Activated T-cell treated with anti-CD3 and anti-CD28 coated beads for 1 hour (primary cell): ENCODE measurements at places on chromosomes 4 and X.

GRCh38 chrX:2317527-2318055, 183.2 kb downstream of the DHRSX start:
- no peak for DNase-seq

- DNase-seq, result no peak
Measured at GRCh38 chr4:127352220-127353113, 280.3 kb upstream of the INTU start.

GRCh38 chr4:110007217-110007616, 94.5 kb downstream of the EGF start:
- no peak for DNase-seq

DNA sequence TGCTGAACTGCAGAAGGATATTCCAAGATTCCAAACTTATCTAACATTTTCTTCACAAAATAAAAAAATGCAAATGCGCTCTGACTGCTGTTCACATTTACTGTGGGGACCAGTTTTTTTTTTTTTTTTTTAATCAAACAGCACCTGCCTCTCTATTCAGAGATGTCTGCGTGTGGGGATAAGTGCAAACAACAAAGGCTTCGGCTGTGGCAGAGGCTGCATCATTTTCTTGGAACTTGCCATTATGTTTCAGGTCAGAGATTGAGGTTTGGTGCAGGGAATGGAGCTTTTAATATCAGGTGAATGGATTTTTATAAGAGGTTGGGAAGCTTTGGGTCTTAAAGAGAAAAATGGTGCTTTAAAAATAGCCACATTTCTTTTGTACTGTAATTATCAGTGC, 78.2 kb upstream of the TET2 start:
- no peak for DNase-seq

DNA sequence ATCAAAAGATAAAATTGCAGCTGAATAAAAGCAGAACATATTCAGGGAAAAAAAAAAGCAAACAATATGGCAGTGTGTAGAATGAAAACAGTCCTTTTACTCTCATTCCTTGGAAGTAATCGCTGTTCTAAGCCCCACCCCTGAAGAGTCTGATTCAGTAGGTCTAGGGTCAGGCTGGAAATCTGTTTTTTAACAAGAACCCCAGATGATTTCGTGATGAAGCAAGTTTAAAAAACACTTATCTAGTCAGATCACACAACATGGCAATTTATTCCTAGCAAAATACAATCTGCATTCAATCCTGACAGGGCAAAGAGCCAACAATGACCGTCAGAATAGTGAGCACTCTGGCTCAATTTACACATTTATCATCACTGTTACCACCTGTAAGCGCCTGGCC, 16.1 kb downstream of the FAM120C start:
- DNase-seq, result no peak

DNA sequence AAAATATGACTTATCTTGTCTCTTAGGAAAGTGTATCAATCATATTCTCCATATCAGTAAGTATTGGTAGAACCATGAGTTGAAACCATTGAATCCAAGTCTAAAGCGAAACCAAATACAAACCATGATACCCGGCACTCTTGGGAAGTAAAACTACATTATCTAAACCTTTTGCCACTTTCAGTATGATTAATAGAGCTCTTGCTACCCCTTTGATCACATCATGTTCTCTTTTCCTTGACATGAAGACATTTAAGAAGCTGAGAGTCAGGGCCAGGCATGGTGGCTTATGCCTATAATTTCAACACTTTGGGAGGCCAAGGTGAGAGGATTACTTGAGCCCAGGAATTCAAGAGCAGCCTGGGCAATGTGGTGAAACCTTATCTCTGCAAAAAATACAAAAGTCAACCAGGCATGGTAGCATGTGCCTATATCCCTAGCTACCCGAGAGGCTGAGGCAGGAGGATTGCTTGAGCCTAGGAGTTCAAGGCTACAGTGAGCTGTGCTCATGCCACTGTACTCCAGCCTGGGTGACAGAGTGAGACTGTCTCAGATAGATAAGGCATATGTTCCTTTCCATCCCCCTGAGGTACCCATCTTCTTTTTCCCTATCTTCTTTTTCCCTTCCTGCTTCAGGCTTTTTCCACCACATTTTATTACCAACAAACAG, 45.4 kb downstream of the CEP135 start:
- DNase-seq, result no peak

GRCh38 chr4:174933083-174933482, 14.9 kb downstream of the ADAM29 start:
- DNase-seq, result no peak

GRCh38 chrX:103311399-103311780, 600 bp upstream of the BEX2 start:
- no peak for DNase-seq

DNA sequence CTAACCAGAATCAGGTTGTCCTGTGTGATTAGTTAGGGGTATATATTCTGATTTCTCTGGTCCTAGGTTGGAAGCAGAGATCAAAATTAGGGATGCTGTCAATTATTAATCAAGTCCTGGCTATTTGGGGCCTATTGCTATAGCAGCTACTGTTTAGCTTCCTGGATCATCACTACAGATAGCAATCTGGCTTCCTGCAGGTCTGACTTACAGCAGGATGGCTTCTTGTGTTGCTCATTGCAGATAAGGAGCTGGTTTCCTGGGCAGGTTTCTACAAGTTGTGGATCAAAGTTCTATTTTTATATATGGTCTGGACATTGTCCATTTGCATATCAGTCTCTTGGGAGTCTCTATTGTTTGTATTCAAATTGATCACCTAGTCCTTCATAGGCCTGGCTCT, 57.7 kb upstream of the C4orf54 start:
- DNase-seq, result no peak

DNA sequence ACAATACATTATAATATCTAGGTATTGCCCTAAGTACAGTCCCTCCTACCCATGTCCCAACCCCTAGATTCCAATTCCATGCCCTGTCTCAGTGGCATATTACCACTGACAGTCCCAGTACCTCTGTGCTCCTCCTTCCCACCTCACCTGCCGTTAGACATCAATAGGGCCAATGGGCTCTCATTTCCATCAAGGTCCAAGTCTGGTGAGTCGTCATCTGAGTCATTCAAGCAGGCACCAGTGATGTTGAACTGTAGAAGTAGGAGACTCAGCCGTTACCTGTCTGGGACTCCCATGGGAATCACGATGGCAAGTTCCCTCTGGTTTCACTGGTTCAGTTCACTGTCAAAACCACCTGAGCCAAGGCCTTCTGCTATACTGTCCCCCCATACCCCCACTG, 51.7 kb downstream of the PHF8 start:
- DNase-seq, result no peak

GRCh38 chrX:1598876-1599790, 7.7 kb downstream of the AKAP17A start:
- DNase-seq, result no peak

DNA sequence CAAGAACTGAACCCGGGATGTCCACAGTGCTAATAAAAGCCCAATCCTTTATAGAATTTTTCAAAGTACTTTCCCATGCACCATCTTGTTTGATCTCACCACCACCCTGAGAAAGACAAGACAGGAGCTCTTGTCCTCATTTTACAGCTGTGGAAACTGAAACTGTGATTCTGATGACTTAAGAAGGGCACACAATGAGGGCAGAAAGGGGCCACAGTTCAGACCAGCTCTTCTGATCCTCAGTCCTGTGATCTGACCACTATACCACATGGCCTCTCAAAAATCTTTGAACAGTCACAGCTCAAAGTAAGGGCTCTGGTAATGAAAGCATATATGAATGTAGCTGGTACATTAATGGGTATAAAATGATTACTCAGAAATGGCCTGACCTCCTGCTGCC, 127.3 kb upstream of the CPEB2 start:
- DNase-seq, result no peak

- no peak for DNase-seq
Measured at GRCh38 chr4:137635601-137636000, 103.3 kb upstream of the PCDH18 start.

DNA sequence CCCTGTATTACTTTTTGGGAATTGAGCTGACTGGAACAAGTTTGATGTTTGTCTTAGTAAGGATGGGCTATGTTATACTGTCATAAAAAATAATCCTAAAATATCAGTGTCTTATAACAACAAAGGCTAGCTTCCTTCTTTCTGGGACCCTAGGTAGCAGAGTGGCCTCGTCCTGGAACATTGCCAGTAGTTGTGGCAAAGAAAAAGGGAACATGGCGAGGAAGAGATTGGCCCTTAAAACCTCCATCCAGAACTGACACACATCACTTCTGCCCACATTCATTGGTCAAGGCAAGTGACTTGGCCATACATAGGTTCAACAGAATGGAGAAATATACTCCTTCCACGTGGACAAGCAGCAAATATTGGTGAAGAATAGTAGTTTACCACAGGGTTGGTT, 287.9 kb downstream of the PPP1R2C start:
- DNase-seq, result no peak

GRCh38 chr4:97590266-97590665, 553.0 kb downstream of the STPG2 start:
- DNase-seq, result no peak

- no peak for DNase-seq
Measured at GRCh38 chr4:10697086-10697485, 12.5 kb upstream of the CLNK start.

GRCh38 chr4:186248643-186249042, 17.3 kb upstream of the F11 start:
- DNase-seq, result no peak

GRCh38 chr4:170413951-170414350, 324.2 kb upstream of the AADAT start:
- DNase-seq, result no peak

DNA sequence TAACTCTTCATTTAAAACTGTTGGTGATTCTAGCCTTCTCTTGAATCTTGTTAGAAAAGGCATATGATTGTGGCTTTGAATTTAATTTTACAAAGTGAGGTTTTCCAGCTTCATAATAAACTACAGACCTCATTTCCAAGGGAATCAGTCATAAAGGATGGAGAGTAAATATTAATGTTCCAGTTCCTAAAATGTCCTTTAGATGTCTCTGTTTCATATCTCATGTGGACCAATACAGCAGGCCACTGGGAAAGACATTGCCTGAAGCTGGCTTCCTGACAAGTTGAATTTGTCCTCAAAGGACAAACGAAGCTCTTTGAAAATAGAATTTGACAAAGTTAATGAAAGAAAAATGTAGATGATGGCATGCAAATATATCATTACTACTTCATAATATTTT, 125.4 kb downstream of the ZNF330 start:
- no peak for DNase-seq

GRCh38 chr4:128832243-128832625, 22.7 kb downstream of the JADE1 start:
- DNase-seq, result no peak

DNA sequence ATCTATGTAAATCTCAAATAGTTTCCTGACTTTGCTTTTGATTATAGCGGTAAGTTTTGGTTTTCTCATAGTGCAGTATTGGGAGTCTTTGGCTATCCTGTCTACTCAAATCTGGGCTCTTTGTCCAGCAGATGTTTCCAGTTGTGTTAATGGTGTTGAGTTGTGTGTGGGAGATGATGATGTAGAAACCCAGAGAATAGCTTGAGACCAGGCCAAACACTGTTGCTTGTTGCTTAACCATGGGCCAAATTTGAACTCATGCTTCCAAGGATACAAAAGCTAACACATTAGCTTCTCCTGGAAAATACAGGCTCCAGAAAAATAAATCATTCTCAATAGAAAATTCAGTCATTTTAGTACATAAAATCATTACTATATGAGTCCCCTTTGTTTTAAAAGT, 82.6 kb upstream of the GYPA start:
- DNase-seq, result no peak

- DNase-seq, result no peak
Measured at GRCh38 chr4:117773064-117773936, 261.0 kb upstream of the NDST3 start.

- no peak for DNase-seq
Measured at GRCh38 chr4:54281054-54281766, 52.1 kb downstream of the PDGFRA start.

- DNase-seq, result peak; percentile 46
Measured at GRCh38 chr4:151801547-151802516, 41.0 kb upstream of the GATB start.
